ENCODE measurements at places on chromosomes 12 and 14.

- no peak for DNase-seq
Measured at GRCh38 chr14:35223927-35224326, 68.3 kb upstream of the PSMA6 start.

- DNase-seq, result no peak
Measured at GRCh38 chr12:16344269-16344668, 3.2 kb upstream of the MGST1 start.

GRCh38 chr12:108888031-108888430 is 8.1 kb downstream of the DAO start:
- DNase-seq, result no peak

DNA sequence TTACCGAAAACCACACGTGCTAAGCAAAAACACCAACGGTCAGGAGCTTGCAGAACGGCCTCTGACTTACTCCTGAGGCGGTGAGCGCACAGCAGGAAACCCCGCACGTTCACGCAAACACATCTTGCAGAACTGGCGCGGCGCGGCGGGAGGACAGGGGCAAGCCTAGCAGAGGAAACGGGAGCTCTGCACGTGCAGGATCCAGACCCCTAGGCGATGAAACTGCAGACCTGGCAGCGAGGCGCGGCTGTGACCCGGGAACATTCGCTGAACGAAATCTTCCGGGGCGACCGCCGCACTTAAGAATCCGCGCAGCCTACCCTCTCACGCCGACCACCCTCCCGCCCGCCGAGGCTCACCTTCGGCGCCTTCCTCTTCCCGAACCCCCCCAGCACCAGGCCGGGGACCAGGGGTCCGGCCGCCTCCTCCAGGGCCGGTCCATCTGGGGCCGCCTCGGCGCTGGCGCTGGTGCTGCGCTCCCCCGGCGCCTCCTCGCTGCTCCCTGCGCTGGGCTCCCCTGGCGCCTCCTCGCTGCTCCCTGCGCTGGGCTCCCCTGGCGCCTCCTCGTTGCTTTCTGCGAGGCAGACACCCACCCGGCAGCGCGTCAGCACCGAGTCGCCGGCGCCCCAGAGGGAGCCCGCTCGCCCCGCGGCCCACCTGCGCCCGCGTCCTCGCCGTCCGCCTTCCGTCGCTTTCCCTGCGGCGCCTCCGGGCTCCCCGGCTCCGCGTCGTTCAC is 615 bp downstream of the DDX51 start:
- no peak for DNase-seq

GRCh38 chr14:106844608-106845285 is 1318.4 kb downstream of the TMEM121 start:
- peak; percentile 25 for DNase-seq

GRCh38 chr14:68268197-68268596 is 448.6 kb downstream of the RAD51B start:
- DNase-seq, result no peak

DNA sequence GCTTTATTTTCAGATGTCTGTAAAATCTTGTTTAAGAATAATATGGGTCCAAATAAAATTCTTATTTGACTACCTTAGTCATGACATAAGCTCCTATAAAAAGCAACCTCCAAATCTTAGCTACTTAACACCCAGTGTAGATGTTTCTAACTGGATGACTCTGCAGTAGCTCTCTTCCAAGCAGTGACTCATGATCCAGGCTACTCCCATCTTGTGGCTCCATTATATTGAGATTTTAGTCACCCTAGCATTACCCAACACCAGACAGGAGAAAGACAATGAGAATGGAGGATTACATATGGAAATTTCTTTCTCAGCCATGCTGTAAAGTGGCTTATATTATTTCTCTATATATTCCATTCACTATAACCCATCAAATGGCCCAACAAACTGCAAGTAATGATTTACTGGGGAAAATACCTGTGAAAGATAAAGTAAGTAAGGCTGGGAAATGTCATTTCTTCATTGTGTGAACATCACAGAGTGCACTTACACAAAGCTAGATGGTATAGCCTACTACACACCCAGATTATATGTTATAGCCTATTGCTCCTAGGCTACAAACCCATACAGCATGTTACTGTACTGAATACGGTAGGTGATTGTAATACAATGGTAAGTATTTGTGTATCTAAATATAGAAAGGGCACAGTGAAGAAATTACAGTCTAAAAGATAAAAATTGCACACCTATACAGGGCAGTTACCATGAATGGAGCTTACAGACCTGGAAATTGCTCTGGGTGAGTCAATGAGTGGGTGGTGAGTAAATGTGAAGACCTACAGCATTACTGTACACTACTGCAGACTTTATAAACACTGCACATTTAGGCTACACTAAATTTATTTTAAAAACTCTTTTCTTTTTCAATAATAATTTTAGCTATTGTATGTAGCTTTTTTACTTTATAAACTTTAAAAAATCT is 163.2 kb downstream of the DYRK2 start:
- no peak for DNase-seq

- DNase-seq, result no peak
Measured at GRCh38 chr14:105387530-105387922, 10.8 kb upstream of the TEX22 start.

GRCh38 chr14:29603696-29604095 is 324.0 kb downstream of the PRKD1 start:
- DNase-seq, result no peak

DNA sequence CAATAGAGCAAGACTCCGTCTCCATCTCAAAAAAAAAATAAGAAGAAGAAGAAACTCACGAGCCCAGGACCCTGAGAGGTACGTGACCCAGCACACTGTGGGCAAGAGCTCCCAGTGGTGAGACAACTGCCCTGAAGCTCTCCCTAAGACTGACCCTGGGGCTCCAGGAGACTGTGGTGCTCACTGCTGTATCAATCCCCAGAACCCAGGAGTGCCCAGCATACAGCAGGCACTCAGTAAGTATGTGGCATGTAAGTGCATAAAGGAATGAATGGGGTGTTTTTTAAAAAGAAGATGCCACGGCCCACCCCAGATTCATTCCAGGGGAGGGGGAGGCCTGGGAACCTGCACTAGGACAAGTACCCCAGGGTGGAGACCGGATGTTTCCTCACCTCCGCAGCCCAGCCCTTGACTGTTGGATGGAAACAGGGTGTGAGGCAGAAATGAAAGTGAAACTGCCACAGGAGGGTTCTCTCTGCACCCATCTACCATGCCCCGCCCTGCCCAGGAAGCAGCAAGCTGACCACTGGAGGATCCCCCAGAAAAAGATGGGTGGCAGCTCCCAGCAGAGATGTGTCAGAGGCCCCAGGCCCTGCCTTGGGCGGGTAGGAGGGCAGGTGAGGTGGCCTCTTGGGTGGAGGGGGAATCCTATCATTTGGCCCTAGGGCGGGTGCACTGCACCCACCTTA is 12.2 kb downstream of the ITPK1 start:
- no peak for DNase-seq

DNA sequence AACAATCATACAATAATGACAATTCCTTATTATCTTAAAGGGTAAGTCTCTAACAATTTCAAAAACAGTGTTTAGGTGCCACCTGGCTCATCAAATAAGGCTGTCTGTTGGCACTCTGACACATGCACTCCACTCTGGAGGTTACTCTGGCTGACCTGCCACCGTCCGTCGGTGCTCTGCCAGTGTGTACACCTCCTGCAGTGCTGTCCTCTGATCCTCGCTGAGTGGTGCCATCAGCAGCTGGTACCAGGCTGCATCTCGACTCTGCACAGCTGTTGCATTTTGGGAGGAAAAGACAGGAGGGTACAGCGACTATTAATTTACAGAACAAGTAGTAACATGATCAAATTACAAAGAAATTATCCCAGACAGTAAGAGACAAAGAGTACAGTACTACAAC is 63.9 kb downstream of the IPO8 start:
- DNase-seq, result no peak

GRCh38 chr12:132776816-132777568 is 15.4 kb upstream of the ANKLE2 start:
- no peak for DNase-seq

GRCh38 chr12:77940011-77940423 is 109.3 kb downstream of the NAV3 start:
- DNase-seq, result no peak

DNA sequence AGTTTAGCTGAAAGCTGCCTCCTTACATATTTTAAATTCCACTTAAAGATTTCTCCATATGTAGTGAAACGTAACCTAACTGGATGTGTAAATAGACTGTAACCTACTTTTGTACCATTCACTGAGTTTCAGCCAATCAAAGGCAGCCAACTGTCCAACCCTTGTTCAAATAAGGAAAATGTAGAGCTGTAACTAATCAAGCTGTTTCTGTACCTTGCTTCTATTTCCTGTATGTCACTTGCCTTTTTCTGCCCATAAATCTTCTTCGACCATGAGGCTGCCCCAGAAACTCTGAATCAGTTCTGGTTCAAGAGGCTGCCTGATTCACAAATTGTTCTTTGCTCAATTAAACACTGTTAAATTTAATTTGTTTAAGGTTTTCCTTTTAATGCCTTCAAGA is 6.3 kb downstream of the SLC7A8 start:
- DNase-seq, result no peak

GRCh38 chr14:32043624-32044023 is 33.5 kb upstream of the ARHGAP5 start:
- DNase-seq, result no peak

GRCh38 chr14:34403646-34404045 is 58.4 kb downstream of the SPTSSA start:
- no peak for DNase-seq

- no peak for DNase-seq
Measured at GRCh38 chr12:28184375-28184774, 5.9 kb upstream of the CCDC91 start.

GRCh38 chr14:23360496-23360895 is 4.5 kb downstream of the EFS start:
- no peak for DNase-seq

- DNase-seq, result no peak
Measured at GRCh38 chr12:104605685-104606084, 148.9 kb downstream of the CHST11 start.

- DNase-seq, result no peak
Measured at GRCh38 chr14:37081856-37082255, 90.5 kb downstream of the SLC25A21 start.

DNA sequence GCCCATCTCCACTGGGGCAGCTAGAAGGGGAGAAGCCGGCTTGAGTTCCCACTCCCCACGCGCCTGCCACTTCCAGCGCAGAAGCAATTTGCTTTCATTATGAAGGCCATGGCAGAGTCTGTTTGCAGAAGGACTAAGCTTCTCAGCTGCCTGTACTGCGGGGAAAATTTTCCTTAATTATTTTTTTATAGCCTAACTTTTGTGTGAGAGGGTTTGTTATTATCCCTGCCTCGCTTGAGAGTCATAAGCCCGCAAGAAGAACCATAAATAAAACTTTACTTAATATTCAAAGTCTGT is 56.0 kb upstream of the DLK1 start:
- DNase-seq, result no peak

DNA sequence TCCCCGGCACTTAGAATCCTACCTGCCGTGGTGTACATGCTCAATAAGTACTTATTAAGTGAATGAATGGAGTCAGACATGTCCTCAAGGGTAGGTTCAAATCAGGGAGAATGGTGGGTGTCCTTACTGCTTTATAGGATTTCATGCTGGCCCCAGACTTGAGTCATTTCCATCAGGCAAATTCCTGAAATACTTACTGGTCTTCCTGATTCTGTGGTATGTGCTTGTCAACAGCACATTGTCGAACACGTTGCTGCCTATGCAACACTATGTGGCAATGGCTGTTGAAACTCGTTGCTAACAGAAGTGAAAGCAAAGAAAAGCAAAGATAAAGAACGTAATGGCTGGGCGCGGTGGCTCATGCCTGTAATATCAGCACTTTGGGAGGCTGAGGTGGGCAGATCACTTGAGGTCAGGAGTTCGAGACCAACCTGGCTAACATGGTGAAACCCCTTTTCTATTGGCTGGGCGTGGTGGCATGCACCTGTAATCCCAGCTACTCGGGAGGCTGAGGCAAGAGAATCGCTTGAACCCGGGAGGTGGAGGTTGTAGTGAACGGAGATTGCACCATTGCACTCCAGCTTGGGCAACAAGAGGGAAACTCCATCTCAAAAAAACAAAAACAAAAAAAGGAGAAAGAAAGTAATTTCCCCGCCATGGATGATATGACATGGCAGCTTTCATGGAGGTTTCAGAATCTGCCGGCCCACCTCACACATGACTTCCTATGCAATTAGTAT is 214.9 kb downstream of the ZFP36L1 start:
- DNase-seq, result no peak

- DNase-seq, result no peak
Measured at GRCh38 chr14:51653079-51653774, 1.5 kb downstream of the FRMD6 start.

DNA sequence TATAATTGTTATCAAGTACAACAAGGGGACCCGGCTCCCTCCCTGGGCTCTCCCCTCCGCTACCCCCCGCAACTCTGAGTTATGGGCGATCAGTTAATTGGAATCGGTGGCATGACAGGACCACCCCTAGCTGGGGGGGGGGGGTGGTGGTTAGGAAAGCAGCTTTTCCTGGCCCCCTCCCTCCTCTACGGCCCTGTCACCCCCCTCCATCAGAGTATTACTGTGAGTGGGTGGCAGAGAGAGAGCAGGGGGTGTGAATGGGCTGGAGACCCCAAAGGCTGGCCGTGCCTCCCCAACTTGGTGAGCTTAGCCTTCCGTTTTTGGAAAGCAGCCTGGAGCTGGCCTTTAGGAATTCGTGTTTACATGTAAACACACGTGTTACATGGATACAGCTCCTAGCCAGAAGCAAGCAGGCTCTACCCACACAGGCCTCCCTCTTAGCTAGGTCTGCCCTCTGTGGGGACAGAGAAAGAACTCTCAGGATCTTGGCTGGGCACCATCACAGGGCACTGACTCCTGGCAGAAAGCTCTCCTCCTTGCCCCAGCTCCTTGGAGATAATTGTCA is 1.1 kb upstream of the HOXC4 start:
- DNase-seq, result no peak

DNA sequence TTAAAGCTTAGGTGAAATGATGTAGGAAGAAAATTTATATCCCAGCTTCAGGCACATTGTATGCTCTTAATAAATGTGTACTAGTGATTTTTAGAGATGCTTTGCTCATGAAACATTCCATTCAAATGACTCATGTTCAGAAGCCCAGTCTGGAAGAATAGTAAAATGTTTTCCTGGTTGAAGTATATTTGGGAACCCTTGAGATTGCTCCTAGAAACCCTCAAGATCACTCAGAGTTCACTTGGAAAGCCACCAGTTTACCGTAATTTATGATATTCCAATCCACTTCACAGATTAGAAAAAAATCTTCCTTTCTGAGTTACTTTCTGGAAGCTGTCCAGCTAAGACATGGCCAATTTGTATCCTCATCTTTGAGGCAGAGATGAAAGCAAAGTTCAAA is 186.4 kb downstream of the SYT10 start:
- no peak for DNase-seq

- no peak for DNase-seq
Measured at GRCh38 chr12:2609020-2609419, 185.8 kb upstream of the FKBP4 start.

Measured in stimulated activated CD8-positive, alpha-beta memory T cell treated with anti-CD3 and anti-CD28 coated beads, Interleukin-7, amount 100 ng/mL, for 24 hours (primary cell).